ENCODE measurements at places on chromosomes 11 and 22.

DNA sequence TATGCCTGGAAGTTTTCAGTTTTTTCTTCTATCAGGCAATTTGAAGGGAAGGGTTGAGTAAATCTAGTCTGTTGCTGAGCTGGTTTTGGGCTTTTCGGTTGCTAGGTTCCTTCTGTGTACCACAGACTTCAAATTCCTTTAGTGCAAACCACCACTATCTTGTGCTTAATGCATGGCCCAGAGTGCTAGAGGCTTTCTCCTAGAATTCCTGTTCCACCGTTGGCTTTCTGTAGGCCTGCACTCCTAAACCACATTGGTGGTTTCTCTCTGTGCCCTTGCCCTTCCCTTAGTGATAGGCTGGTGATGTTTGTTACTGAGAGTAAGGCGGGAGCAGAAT lies 47.1 kb upstream of the CTSC start:
- H3K27me3 ChIP-seq: no peaks in the 10 kb centered on the region
- no peak for DNase-seq
- H3K4me1 ChIP-seq: no peaks in the 10 kb centered on the region
- no peak overlapping the region for H3K27ac ChIP-seq

- DNase-seq: no peak
- no peaks in the 10 kb centered on the region for H3K4me1 ChIP-seq
- H3K4me3 ChIP-seq: no peak overlapping the region
- H3K27ac ChIP-seq: no peak overlapping the region
These were observed 77.4 kb upstream of the BIRC3 start for GRCh38 chr11:102239911-102240310.

GRCh38 chr11:43557553-43558110 lies 122.9 kb upstream of the HSD17B12 start:
- no peak overlapping the region for H3K4me3 ChIP-seq
- no peak overlapping the region for H3K27ac ChIP-seq
- DNase-seq: no peak

- no peak overlapping the region for H3K4me3 ChIP-seq
- no peak overlapping the region for H3K27ac ChIP-seq
- H3K27me3 ChIP-seq: no peaks in the 10 kb centered on the region
- no peaks in the 10 kb centered on the region for H3K36me3 ChIP-seq
These were observed 60.2 kb upstream of the PPARA start for GRCh38 chr22:46090036-46090591.

DNA sequence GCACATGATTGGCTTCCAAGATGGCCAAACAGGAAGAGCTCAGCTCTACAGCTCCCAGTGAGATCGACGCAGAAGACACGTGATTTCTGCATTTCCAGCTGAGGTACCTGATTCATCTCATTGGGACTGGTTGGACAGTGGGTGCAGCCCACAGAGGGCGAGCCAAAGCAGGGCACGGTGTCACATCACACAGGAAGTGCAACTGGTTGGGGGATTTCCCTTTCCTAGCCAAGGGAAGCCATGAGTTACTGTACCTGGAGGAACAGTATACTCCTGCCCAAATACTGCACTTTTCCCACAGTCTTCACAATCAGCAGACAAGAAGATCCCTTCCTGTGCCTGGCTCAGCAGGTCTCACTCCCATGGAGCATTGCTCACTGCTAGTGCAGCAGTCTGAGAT lies 131.2 kb downstream of the DLG2 start:
- no peaks in the 10 kb centered on the region for H3K4me1 ChIP-seq
- no peaks in the 10 kb centered on the region for H3K27me3 ChIP-seq
- H3K27ac ChIP-seq: no peak overlapping the region
- H3K4me3 ChIP-seq: no peak overlapping the region
- no peak for DNase-seq

DNA sequence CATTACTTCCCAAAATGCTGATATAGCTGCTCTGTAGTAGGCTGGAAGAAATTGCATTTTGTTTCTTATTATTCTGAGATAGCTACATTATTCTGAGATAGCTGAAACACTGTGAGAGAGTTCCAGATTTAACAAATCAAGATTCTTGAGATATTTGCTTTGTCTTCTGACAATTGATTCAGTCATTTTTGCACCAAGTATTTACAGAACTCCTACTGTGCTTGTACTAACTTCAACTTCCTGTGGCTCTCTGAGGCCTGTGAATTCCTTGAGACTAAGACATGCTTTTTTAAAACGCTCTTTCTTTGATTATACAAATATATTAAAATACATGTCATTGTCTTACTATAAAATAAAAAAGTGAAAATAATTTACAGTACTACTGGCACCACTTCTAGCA lies 52.7 kb downstream of the USP47 start:
- no peak overlapping the region for H3K4me3 ChIP-seq
- H3K36me3 ChIP-seq: peaks cover 17% of the 10 kb centered on the region
- H3K27ac ChIP-seq: no peak overlapping the region
- H3K4me1 ChIP-seq: peaks cover 11% of the 10 kb centered on the region
- no peak for DNase-seq
- no peaks in the 10 kb centered on the region for H3K27me3 ChIP-seq

DNA sequence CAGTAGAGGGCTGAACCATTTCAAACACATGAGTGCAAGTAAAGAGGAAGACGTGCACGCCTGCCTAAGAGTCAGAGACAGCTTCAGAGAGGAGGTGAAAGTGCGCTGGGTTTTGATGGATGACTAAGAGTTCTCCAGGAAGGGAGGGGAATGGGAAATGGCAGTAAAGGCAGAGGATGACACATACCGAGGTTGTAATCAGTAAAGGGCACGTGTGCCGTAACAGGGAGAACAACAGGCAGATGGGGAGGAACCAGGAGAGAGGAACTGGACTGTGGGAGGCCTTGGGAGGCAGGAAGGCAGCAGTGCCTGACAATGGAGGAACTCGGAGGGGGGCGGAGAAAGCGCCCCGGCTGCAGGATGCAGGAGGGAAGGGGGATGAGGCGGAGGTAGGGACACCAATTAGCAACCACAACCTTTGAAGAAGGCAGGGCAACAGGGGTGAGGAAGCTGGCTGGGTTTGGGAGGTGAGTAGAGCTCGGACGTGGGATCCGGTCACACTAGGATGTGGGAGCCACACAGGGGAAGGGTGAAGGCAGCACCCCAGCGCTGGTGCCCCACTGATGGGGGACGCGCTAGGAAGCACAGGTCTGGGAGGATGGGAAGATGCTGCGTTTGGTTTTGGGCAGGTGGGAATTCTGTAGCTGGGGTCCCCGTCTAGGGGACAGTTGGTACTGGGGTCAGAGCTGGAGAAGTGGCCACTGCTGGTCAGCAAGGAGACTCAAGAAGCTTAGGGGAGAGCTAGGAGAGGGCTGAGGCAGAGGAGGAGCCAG lies 67.4 kb downstream of the SCUBE1 start:
- H3K27me3 ChIP-seq: peaks cover 20% of the 10 kb centered on the region
- H3K27ac ChIP-seq: no peak overlapping the region
- H3K36me3 ChIP-seq: no peaks in the 10 kb centered on the region
- H3K4me3 ChIP-seq: no peak overlapping the region
- H3K4me1 ChIP-seq: peaks cover 3% of the 10 kb centered on the region

GRCh38 chr11:32216749-32217148 lies 125.9 kb downstream of the RCN1 start:
- H3K4me3 ChIP-seq: no peak overlapping the region
- no peaks in the 10 kb centered on the region for H3K4me1 ChIP-seq
- no peak for DNase-seq
- H3K27ac ChIP-seq: no peak overlapping the region
